ENCODE measurements at places on chromosomes 2 and 18.

DNA sequence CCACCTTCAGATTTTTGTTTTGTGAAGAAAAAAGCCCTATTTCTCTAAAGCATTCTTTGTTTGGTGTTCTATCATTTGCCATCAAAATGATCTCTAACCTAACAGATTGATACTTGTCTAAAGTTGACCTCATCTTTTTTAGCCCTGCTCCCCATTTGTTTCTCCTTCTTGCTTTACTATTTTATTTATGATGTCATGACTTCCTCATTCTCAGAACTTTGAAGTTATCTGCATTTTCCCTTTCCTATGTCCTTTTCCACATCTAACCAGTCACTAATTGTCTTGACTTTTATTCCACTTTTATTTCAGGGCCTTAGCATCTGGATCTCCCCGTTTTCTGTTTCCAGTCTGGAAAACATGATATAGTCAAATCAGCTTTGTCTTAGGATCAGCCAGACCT lies 8.3 kb downstream of the RAPGEF4 start:
- DNase-seq, result no peak

DNA sequence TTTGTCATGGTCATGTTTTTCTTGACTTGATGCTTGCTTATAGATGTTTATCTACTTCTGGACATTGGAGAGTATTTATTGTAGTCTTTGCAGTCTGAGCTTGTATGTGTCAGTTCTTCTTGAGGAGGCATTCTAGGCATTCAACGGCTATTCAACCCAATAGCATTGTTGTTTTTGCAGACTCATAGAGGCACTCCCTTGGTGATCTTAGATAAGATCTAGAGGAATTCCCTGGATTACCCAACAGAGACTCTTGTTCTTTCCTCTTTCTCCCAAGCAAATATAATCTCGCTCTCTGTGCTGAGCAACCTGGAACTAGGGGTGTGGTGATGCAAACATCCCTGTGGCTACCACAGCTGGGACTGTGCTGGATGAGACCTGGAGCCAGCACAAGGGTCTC lies 40.4 kb downstream of the SYT4 start:
- DNase-seq, result peak; percentile 10

DNA sequence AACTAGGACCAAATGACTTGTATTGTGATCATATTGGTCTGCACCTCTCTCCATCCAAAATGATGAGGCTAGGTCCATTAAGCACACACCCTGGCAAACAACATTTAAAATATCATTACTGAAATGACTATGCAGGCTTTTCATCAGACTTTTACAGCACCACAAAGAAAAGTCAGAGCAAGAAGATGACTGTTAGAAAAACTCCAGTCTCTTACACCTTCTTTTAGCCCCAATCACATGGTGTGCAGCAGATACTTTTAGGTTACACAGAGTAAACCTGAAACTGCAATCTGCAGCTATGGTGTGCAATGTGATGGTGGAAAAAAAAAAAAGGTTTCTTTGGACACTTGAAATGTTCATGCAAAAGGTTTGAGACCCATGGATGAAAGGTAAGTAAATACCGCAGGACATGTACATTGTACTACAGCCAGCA lies 5.4 kb upstream of the POLI start:
- no peak for DNase-seq

DNA sequence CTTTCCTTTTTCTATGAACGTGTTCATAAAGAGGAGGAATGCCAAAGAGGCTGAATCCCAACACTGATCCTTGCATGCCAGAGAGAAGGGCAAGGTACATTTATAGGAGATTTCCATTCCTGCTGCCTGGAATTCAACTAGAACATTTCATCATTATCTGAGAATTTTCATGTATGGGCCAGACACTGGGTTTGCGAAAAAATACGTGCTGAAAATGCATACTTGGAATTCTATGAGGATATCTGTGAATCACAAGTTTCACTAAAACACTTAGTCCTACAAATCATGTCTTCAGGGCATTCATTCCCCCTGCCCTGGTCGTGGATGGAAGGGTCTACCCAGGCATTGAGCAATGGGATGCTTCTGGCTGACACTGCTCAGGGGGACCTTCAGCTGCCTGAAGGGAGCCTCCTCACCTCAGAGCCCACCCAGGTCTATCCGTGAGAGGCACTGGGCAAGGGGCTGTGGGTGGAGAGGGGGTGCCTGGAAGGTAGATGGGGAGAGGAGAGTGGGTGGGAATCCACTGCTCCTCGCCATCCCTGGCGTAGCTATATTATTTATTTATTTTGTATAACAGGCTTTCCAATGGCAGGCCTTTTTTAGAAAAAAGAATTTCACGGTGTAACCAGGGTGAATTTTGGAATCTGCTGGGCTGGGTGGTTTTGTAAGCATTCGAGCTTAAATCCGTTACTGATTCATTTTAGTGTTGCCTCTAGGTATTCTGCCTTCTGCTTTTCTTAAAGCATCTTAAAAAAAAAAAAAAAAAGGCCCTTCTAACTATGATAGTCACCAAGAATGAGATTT lies 560.6 kb upstream of the ID2 start:
- peak; percentile 34 for DNase-seq

- peak; percentile 17 for DNase-seq
These were observed 139.4 kb downstream of the OSR1 start for GRCh38 chr2:19219060-19219459.

DNA sequence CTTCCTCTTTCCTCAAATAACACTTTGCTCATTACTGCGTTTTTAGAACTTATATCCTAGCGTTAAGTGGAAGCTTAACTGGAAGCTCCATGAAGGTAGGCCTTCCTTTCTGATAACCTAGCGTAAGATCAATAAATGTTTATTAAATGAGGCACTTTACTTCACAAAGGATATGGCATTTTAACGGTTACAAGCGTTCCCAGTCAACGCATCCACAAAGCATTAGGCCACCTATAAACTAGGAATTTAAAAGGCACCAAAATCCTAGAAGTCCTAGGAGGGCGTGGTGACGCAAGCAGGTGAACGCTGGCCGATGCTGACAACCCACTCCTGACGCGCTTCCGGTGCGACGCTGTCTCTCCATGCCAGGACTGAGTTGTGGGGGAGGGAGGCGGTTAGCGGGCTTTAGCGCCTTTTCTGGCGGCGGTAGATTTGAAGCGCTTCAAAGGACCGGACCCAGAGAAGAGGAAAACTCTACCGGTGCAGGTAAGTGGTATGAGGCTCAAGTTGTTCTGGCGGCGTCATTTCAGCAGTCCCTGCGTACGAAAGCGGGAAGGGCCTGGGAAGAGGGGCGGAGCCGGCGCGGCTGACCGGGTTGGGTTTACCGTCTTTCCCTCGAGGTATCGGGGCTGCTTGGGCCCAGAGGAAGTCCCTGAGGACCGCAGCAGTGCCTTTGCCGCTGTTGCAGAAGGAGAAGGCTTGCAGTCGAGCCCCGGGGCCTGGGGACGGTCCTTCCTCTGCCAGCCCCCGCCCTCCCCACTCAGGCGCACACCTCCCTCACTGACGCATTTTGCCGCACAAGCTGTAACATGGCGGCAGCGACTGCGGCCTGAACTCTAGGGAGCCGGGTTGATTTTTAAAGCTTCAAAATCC lies at the start of gene PPIG:
Gene PPIG, plus strand, starts transcription at position 347 of the 873 bp plus-strand sequence. CDS start 19,691 bp downstream, outside the sequence.
- peak; percentile 83 for DNase-seq

- no peak for DNase-seq
These were observed 102.7 kb downstream of the SH3BP4 start for GRCh38 chr2:235054475-235054874.

DNA sequence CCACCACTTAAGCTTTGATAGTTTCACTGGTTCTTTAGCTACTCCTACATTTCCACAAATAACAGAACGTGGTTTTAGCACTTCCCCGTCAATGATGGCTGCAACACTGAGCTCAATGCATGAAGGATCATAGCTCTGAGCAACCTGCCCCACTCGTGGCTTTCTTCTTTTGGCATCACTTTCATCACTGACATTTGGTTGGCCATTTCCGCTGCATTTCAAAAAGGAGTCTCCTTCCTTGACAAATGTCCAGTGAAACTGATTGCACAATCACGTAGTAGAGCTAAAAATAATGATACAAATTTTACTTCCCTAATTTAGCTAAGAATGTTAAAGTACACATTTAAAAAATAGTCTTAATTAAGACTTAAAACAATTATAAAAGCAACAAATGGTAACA lies 205.2 kb upstream of the HDAC4 start:
- no peak for DNase-seq

- peak; percentile 8 for DNase-seq
These were observed 75.6 kb upstream of the UXS1 start for GRCh38 chr2:106269591-106270291.

GRCh38 chr2:5766561-5766960 lies 74.4 kb downstream of the SOX11 start:
- peak; percentile 26 for DNase-seq

- DNase-seq, result no peak
These were observed 173.1 kb upstream of the HS6ST1 start for GRCh38 chr2:128491692-128492244.

DNA sequence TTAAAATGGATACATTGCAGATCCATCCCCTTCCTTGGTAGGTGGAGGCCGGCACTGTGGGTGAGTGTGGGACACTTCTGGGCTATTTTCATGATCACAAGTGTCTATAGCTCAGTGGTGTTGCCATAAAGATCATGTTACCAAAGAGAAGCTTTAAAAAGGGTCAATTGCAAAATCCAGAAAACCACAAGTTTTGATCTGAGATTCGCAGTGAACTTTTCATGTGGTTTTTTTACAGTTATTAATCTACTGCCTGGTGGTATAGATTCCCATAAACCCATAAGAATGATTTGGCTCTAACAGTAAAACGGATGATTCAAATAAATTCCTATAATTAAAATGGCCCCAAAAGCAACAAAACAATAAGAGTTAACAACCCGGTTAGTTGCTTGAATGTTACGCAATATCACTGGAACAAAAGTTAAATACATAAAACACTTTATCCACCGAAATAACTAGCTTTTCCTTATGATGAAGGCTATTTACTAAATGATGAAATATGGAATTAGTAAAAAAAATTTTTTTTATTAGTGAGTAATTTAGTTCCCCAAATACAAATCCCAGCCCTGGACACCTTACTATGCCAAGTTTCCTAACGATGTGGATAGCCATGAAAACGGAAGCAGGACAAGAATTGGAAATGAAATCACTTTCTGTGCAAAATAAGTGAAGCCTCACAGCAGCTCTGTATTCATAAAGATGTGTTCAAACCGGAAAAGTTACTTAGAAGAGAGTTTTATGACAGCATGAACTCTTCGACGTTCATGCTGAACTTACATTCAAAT lies 95.6 kb upstream of the THOC1 start:
- no peak for DNase-seq

DNA sequence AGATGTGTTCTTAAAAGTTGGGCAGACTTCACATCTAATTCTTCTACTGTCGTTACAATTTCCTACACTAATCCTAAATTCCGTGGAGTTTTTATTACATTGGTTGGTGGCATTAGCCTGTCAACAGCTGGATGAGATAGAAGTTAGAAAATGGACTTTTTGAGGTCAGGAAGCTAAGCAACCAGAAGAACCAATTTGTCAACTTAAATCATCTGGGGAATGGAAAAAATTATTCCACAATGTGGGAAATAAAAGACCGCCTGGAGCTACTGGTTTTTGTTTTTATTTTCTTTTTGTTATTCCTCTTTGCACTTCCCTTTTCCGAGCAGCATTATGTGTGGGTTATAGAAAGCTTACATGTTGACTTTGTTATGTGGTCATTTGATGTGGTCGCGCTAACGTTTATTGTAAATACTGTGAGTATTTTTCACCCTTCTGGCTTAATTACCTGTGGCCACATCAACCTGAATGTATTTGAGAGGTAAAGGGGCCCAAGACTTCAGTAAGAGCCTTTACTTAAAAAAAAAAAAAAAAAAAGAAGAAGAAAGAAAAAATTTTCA lies 75.3 kb downstream of the PTPRM start:
- DNase-seq, result no peak

GRCh38 chr18:6004683-6005082 lies 109.4 kb upstream of the TMEM200C start:
- DNase-seq, result no peak

DNA sequence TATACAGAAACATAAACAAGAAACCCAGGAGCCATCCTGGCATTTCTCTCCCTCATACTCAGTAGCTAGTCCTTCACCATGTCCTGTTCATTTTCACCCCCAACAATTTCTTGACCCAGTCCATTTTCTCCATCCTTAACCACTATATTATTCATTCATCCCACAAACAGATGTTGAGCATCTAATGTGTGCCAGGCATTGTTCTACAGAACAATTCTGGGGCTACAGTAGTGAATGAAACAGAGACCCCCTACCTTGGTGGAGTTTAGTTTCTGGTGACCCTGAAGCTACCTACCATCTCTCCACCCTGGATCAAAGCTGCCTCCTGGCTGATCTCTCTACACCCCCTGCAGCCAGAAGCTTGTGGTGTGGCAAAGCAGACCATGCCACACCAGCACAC lies 27.5 kb upstream of the BZW1 start:
- no peak for DNase-seq

GRCh38 chr18:9535430-9535991 lies 60.2 kb downstream of the RALBP1 start:
- peak; percentile 59 for DNase-seq

- DNase-seq, result no peak
These were observed 1.5 kb downstream of the SFXN5 start for GRCh38 chr2:73069855-73070642.

- DNase-seq, result no peak
These were observed 13.3 kb upstream of the MTERF4 start for GRCh38 chr2:241115361-241115760.

DNA sequence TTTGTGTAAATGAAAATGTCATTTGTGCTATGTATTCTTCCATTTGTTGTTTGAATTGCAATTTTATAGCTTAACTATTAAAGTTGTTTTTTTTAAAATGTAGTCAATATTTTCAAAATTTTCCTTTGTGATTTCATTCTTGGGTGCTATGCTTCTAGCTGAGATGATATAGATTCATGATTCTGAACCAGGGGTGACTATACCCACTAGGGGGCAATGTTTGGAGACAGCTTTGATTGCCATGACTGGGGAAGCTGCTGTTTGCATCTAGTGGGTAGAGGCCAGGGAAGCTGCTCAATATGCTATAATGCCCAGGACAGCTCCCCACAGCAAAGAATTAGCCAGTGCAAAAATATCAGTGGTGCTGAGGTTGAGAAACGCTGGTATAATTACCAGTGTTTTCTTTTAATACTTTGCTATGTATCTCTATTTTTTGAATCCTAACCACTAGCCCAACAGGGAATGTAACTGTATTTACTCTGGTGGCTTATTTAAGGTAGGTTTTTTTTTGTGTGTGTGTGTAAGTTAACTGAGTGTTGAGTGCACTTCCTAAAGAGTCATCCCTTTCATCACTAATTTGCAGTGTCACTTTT lies 99.7 kb downstream of the MEP1B start:
- DNase-seq, result peak; percentile 27

DNA sequence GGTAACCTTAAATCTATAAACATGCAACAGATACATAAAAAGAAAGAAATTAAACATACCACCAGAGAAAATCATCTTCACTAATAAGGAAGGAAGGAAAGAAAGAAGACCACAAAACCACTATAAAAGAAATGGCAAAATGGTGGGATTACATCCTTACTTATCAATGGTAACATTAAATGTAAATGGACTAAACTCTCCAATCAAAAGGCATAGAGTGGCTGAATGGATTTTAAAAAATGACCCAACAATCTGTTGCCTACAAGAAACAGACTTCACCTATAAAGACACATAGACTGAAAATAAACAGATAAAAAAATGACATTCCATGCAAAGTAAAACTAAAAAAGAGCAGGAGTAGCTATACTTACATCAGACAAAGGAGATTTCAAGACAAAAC lies 195.4 kb downstream of the GALNT13 start:
- DNase-seq, result no peak

Measured in kidney glomerular epithelial cell (primary cell).